CD4-positive, alpha-beta T cell (primary cell): ENCODE measurements at places on chromosomes 3 and 15. TPM values are rescaled to one million over a fixed set of nuclear protein-coding genes. Genes with fewer than 3 reads are reported as not detected.

Gene TERC
- total RNA-seq, result 9.0 TPM

GRCh38 chr3:193761969-193762368, 169.0 kb downstream of the OPA1 start:
- DNase-seq, result no peak
- H3K27ac ChIP-seq, result no peak overlapping the region
- no peak overlapping the region for H3K4me3 ChIP-seq
- no peaks in the 10 kb centered on the region for H3K4me1 ChIP-seq
- H3K36me3 ChIP-seq, result no peaks in the 10 kb centered on the region

- no peak overlapping the region for H3K27ac ChIP-seq
- peaks cover 2% of the 10 kb centered on the region for H3K27me3 ChIP-seq
- H3K4me1 ChIP-seq, result peaks cover 20% of the 10 kb centered on the region
- DNase-seq, result no peak
- no peaks in the 10 kb centered on the region for H3K36me3 ChIP-seq
Observed at GRCh38 chr15:81163961-81164800, 30.1 kb downstream of the CFAP161 start.

- H3K27ac ChIP-seq, result no peak overlapping the region
- no peaks in the 10 kb centered on the region for H3K27me3 ChIP-seq
- no peak overlapping the region for H3K4me3 ChIP-seq
- no peaks in the 10 kb centered on the region for H3K36me3 ChIP-seq
- no peak for DNase-seq
- no peaks in the 10 kb centered on the region for H3K4me1 ChIP-seq
Observed at GRCh38 chr3:168088106-168088720, 7.5 kb downstream of the GOLIM4 start.

- no peaks in the 10 kb centered on the region for H3K4me1 ChIP-seq
- DNase-seq, result no peak
- H3K27ac ChIP-seq, result no peak overlapping the region
- no peaks in the 10 kb centered on the region for H3K36me3 ChIP-seq
Observed at GRCh38 chr15:54045397-54045796, 67.2 kb downstream of the UNC13C start.

- H3K4me3 ChIP-seq, result no peak overlapping the region
- no peak overlapping the region for H3K27ac ChIP-seq
- H3K4me1 ChIP-seq, result no peaks in the 10 kb centered on the region
- H3K27me3 ChIP-seq, result no peaks in the 10 kb centered on the region
- no peak for DNase-seq
Observed at GRCh38 chr3:113758389-113759024, 11.7 kb downstream of the ATP6V1A start.

Gene GMNC
- not detected for total RNA-seq

- no peak overlapping the region for H3K4me3 ChIP-seq
- no peaks in the 10 kb centered on the region for H3K4me1 ChIP-seq
- H3K27me3 ChIP-seq, result no peaks in the 10 kb centered on the region
- H3K36me3 ChIP-seq, result no peaks in the 10 kb centered on the region
- no peak overlapping the region for H3K27ac ChIP-seq
- DNase-seq, result no peak
Observed at GRCh38 chr15:91516866-91517265, 336.6 kb upstream of the SLCO3A1 start.

DNA sequence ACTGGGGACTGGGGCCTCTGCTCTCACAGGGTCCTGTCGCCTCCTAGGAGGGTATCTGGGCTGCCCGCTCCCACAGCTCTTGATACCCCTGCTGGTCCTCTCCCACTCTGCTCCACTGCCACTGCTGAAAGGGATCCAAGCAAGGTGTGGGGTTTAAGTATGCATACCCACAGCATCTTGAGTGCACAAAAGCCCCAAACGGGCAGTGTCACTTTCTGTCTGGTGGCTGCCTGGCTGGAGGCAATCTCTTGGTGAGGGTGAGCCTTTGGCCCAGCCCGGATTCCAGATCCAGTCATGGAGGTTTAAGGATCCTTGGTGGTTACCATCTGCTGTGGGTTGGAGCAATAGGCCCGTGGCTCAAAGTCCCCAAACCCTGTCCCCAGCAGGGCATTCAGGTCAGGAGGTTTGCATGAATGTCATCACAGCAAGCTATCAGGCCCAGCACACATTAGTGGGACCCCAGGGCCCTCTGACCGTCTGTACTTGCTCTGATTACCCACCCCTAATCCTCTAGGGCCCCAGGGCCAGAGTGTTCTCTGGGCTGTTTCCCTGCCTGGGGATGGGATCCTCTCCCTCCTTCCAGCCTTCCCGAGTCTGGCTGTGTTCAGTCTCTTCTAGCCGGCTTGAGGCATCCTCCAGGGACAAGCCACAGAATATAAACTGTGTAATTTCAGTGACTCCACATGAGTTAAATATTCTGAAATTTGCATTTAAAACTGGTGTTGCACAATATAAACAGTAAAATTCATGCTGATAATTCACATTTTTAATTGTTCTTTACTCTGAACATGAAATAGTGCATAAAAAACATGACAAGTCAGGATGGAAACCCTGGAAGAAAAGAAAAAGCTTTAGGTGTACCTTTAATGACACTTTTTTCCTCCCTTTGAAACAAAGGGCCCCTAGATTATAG, 4.9 kb upstream of the TJP1 start:
- peaks cover 41% of the 10 kb centered on the region for H3K27me3 ChIP-seq
- no peak overlapping the region for H3K4me3 ChIP-seq
- H3K36me3 ChIP-seq, result no peaks in the 10 kb centered on the region
- DNase-seq, result no peak

GRCh38 chr3:33355611-33356010, 78.4 kb downstream of the FBXL2 start:
- H3K4me3 ChIP-seq, result no peak overlapping the region
- no peak overlapping the region for H3K27ac ChIP-seq
- no peaks in the 10 kb centered on the region for H3K36me3 ChIP-seq
- no peak for DNase-seq

DNA sequence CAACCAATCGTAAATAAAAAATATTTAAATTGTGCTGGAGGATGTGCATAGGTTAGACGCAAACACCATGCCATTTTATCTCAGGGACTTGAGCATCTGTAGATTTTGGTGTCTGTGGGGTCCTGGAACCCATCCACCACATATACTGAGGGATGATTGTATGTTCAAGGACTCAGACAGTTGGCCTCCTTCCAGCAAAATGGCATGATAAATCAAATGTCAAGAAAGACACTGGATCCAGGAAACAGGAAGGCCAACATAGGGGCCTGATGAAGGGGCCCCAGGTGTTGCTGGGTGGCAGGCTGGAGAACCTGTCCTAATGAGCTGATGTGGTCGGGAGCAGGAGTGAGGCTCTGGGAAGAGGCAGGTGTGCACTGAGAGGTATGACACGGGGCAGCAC, 289.5 kb downstream of the GABRG3 start:
- H3K4me3 ChIP-seq, result no peak overlapping the region
- H3K4me1 ChIP-seq, result no peaks in the 10 kb centered on the region
- no peak overlapping the region for H3K27ac ChIP-seq
- H3K36me3 ChIP-seq, result no peaks in the 10 kb centered on the region
- DNase-seq, result no peak

- no peak overlapping the region for H3K27ac ChIP-seq
- peak; percentile 40 for DNase-seq
- H3K4me1 ChIP-seq, result no peaks in the 10 kb centered on the region
- H3K36me3 ChIP-seq, result no peaks in the 10 kb centered on the region
- H3K27me3 ChIP-seq, result no peaks in the 10 kb centered on the region
Observed at GRCh38 chr15:86743283-86743903, 663.7 kb downstream of the AGBL1 start.

Gene KBTBD12
- not detected for total RNA-seq
